ENCODE measurements at places on chromosomes 2 and 18.

GRCh38 chr2:147352264-147353071 is 492.4 kb upstream of the ACVR2A start:
- DNase-seq = no peak

GRCh38 chr2:7119132-7119835 is 202.1 kb downstream of the RNF144A start:
- DNase-seq = peak; percentile 40

DNA sequence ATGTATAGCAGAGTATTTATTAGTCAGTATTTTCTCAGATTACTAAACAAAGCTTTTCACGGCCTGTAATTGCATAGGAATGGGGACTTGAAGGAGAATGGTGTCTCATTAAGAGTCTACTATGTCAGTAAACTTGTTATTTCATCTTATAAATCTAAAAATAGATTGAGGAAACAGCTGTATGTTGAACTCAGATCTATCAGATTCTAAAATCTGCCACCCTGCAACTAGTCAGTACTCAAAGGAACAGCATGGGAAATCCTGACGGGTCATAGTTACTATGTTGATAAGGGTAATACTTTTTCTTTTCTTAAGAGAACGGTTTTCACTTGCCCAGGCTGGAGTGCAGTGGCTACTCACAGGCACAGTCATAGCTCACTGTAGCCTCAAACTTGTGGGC is 70.2 kb upstream of the EMILIN2 start:
- DNase-seq = no peak

DNA sequence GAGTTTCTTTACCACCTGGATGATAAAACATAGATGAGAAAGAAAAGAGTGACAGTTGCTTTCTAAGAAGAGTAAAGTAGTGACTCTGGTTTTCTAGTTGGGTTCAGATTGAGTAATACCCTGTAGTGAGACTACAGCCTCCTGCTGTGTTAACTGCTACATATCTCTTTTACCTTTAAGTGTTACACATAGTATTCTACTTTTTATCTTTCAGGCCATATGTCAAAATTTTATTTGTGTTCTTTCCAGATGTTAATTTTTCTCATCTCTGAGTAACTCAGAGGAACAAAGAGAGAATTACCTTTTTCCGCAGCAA is 348.2 kb downstream of the CTNNA2 start:
- DNase-seq = no peak

DNA sequence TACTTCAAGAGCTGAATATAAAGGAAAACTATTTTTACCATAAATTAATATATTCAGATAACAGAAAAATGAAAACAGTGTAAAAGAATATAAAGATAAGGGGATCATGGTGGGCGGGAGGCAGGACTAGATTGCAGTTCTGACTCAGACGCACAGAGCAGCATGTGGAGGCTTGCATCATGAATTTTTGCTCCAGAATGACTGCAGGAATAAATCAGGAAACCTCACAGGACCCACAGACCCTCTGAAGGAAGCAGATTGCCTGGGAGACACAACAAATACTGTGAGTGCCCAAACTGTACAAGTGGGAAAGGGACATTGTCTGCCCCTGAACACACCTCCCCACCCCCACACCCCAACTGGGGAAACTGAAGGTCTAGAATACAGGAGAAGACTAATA is 19.2 kb upstream of the SIGLEC15 start:
- DNase-seq = no peak

DNA sequence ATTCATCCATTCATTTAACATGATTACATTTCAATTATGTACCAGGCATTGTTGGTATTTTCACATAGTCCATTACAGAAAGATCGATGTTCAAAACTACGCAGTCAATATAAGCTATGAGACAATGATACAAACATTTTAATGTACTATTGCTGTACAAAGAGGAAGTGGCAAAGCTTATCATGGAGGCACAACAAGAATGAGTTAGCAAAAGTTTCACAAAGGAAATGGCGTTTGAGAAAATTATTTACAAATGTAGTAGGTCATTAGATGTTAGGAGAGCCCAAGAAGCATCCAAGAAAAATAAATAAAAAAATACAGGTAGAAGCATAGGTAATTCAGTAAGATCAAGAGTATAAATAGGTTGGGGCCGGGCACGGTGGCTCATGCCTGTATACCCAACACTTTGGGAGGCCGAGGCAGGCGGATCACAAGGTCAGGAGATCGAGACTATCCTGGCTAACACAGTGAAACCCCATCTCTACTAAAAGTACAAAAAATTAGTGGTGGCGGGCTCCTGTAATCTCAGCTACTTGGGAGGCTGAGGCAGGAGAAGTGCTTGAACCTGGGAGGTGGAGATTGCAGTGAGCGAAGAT is 1730.8 kb upstream of the CELF4 start:
- no peak for DNase-seq

DNA sequence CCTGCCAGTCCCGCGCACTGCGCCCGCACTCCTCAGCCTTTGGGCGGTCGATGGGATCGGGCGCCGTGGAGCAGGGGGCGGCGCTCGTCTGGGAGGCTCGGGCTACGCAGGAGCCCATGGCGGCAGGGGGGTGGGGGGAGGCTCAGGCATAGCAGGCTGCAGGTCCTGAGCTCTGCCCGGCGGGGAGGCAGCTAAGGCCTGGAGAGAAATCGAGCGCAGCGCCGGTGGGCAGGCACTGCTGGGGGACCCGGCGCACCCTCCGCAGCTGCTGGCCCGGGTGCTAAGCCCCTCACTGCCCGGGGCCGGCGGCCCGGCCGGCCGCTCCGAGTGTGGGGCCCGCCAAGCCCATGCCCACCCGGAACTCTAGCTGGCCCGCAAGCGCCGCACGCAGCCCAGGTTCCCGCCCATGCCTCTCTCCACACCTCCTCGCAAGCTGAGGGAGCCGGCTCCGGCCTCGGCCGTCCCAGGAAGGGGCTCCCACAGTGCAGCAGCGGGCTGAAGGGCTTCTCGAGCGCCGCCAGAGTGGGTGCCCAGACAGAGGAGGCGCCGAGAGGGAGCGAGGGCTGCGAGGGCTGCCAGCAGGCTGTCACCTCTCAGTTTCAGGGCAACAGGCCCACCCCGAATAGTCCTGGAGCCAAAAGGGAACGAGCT is 74.1 kb downstream of the PSMG2 start:
- DNase-seq = no peak

DNA sequence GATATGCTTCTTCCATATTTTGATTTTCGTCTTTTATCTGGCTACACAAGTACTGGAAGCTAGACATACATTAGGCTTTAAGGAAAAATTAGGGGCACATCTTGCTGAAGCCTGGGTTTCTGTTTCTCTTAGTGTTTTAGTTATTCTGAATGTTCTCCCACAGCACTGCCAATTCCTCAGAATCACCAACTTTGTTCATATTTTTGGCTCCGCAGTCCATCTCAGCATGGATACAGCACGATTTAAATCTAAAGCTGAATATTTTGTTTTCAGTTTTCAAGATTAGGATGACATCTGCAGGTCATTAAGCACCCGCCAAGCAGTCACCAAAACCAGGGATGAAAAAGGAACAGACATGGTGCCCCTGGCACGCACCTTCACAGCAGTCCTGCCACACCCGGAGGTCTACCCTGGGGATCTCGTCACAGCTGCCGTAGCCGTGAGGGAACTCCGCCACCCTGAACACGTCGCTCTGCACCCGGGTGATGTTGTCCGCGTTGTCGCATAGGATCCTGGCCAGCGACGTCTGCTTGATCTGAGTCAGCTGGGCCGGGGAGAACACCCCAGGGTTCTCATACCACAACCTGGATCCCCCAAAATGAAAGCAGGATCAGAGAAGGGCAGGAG is 101.2 kb downstream of the PXDN start:
- no peak for DNase-seq

GRCh38 chr18:27185897-27186296 is 789 bp upstream of the CHST9 start:
- no peak for DNase-seq

DNA sequence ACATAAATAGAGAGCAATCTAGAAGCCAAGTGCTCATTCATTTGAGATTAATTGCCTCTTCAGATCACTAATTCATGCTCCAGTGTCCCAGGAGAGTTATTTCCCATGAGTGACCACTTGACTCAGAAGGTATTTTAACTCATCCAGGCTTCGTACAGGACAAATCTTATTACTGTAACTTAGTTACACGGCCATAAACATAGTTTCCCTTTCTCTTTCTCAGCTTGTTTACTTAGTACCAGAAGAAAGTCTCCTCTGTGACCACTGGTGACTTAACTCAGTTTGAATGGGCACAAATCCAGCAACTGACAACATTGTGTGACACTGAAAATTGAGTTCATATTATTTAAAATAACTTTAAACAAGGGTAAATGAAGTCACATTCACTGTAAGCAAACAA is 25.3 kb downstream of the MMADHC start:
- peak; percentile 48 for DNase-seq

- no peak for DNase-seq
Observed at GRCh38 chr2:188984065-188984491, 9.9 kb downstream of the COL3A1 start.

GRCh38 chr2:96684883-96685576 is 42.5 kb downstream of the FER1L5 start:
- no peak for DNase-seq

GRCh38 chr18:30682672-30683071 is 359.9 kb downstream of the DSC3 start:
- no peak for DNase-seq

DNA sequence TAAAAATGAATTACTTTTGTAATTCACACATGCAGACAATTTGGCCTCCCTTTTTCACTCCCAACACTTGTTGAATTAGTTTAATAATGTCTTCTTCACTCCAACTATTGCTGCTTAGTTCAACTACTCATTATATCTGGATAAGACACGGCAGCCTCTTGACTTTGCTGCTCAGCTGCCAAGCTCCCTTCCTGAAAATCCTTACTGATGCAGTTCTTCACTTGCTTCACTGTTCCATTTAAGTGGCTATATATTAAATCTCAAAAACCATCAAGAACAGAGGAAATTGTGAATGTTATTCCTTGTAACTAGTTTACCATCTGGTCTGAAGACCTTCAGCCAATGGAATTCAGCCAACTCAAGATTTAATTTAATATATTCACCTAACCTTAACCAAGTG is 127.1 kb downstream of the NCOA1 start:
- DNase-seq = no peak
